ENCODE measurements at places on chromosomes 3 and 15.

DNA sequence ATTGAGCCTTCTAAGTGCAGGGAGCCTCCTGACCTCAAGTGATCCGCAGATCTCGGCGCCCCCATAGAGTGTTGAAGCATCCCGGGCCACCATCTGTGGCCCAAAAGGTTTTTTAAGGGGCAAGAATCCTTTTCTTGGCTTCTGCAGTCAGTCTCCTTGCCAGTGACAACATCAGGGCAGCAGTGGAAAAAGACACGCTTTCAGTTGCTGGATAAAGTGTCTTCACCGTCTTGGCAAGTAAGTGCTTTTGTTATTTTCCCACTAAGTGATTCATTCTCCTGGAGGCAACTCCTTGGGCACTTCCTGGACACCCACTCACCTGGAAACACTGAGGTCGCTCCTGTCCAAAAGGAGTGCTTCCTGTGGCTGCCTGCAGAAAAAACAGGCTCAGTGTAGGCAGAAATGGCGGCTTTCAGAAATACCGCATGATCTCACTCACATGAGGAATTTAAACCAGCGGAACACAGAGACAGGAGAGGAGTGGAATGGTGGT lies 71.7 kb upstream of the ABHD2 start:
- no peak for DNase-seq

DNA sequence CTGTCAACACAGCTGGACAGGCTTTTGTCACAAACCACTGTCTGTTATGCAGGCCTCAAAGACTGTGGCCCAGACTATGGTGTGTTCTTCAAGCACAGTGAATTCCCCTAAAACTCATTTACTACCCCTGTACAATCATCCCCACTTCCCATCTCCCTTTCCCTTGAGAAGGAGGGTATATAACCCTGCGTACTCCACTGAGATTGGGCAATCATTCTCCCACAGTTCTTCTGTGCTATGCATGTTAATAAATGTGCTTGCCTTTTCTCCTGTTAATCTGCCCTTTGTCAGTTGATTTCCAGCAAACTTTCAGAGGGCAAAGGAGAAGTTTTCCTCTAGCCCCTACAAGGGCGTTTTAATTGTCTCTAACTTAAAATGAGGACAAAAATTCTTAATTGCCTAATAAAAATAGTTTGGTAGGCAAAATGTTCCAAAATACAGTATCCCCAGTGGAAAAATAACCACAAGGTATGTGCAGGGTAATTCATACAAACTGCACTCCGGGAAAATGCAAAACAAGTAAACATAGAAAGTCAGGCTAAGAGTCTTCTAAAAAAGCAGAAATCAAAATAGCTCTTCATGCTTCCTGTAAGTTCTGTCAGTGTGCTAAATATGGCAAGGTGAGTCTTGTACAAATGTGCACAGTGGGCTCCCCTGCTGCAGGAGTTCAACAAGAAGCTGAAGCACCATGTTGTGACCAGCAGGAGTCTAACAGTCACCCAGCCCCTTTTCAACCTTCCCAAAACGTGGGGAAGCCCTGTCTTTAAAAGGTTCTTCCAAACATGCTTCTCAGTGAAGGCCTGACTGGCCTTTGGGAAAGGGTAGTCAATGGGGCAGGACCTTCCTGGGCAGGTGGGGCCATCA lies 10.2 kb downstream of the ATP10A start:
- DNase-seq = no peak

GRCh38 chr3:45491344-45491743 lies 103.0 kb downstream of the LARS2 start:
- DNase-seq = no peak

DNA sequence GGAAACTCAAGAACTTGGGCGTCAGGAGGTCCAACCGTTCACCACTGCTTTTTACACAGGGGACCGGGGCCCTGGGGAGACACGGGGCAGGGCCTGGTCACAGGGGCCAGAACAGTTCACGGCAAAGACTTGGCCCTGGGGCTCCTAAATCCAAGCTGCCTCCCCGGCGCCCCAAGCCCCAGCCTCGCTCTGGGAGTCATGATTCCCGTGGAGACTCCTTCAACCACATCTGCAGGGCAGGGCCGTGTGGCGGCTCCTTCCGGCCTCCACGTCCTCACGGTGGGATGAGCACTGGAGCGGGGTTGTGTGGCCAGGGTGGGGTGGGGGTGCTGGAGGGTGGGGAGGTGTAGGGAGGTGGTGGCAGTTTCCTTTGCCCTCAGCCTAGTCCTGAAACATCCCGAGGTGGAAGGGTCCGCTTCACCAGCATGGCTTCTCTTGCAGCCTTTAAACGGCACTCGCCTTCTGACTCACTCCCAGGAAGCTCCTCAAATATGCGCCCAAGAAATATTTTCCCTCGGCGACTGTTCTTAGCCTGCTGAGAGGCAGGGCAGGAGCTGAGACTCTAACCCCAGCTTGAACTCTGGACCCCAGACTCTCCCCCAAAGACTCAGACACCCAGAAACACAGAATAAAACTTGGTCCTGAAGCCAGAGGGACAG lies 1.8 kb downstream of the MUC4 start:
- no peak for DNase-seq

- DNase-seq = peak; percentile 42
Measured at GRCh38 chr3:127152684-127153505, 40.0 kb upstream of the PRR23E start.

- DNase-seq = no peak
Measured at GRCh38 chr3:25775936-25776335, 7.3 kb downstream of the NGLY1 start.

GRCh38 chr15:39699516-39700374 lies 82.9 kb downstream of the FSIP1 start:
- DNase-seq = no peak

- DNase-seq = no peak
Measured at GRCh38 chr3:100169201-100169920, 55.1 kb upstream of the FILIP1L start.

DNA sequence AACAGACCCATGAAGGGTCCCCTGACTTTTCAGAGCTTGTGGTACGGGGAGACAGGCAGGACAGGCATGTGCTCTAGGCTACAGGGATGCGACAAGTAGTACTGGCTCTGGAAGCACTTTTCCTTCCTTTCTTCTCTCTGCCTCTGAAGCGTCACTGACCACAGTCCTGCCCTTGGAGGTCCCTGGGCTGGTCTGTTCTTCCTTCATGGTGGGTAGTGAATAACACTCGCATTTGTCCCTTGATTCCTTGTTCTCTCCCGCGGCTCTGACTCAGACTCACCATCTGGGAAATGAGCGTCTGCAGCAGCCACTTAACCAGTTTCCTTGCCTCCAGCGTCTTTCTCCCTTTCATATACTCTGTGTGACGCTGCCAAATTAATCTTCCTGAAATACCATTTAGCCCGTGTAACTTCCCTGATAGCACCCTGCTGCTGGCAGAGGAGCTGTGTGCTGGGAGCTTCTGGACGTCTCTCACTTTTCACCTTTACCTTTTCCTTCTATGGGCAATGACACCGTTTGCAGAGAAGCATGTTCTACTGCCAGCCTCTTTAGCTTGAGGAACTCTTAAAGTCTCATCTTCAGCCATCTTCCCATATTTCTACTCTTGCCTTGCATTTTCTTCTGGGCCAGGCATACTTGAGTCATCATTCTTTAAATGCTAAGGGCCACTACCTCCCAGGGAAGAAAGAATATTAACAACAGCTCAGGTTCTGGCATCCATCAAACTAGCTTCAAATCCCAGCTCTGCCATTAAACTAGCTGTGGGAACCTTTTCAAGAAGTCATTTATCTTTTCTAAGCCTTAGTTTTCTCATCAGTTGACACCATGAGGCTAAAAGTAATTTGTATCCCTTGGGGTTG lies 33.6 kb downstream of the TMEM45A start:
- DNase-seq = no peak

GRCh38 chr3:132966374-132966773 lies 71.8 kb upstream of the TMEM108 start:
- no peak for DNase-seq

- DNase-seq = no peak
Measured at GRCh38 chr15:35244227-35244626, 159.1 kb upstream of the NANOGP8 start.

- DNase-seq = no peak
Measured at GRCh38 chr15:68695061-68695595, 116.3 kb downstream of the CORO2B start.

DNA sequence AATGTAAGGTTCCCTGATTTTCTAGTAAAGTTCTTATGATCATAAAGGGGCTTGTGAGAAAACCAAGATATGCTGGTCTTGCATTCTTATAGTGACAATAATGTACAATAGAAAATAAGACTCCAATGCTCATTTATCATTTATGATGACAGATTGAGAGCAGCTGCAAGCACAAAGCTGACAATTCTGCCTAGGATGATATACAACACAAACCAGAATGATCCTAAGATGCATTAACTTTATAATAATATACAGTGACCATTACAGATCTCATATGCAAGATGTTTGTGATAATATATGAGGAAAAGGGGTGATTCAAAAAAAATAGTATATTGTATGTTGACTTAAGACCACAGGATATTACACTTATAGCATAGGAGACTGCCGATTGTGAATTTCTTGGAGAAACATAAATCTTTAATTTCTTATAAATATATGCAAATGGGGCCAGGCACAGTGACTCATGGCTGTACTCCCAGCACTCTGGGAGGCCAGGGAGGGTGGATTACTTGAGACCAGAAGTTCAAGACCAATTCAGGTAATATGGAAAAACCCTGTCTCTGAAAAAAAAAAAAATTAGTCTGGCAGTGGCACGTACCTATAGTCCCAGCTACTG lies 387.0 kb downstream of the ZBBX start:
- DNase-seq = no peak

DNA sequence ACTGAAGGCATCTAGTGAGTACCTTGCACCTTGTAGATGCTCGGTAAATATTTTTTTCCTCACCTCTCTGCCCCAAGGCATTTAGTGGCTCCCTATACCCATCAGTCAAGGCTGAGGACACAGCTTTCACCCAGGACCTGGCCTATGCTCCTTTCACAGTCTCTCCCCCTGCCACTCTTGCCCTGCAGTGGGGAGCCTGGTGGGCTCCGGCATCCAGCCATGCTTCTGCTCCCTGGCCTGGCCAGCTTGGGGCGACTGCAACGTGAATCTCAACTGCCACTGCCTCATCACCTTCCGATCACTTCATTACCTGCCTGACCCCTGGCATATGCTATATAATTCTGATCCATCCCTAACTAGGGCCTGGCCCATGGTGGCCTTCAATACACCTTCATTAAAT lies 735 bp upstream of the CX3CR1 start:
- no peak for DNase-seq

GRCh38 chr15:95210436-95210981 lies 979.1 kb downstream of the MCTP2 start:
- no peak for DNase-seq

DNA sequence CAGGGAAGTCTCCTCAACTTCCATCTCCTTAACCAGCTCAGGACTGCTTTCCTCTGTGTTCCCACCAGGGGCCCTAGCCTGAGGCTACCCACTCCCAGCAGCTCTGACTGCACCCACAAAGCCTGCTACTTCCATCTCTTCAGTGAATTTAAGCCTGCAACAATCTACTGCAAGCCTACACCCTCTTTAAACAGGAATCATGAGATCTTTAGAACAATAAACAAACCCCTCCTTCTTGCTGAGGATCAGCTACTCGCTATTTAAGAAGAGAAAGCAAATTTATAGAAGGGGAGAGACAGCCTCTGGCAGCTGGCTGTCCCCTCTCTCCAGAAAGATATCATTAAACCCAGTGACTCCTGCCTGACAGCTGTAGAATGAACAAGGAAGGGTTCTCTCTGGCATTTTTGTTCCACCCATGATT lies 51.9 kb downstream of the ARHGAP31 start:
- no peak for DNase-seq

GRCh38 chr15:69782809-69783208 lies 314.9 kb downstream of the TLE3 start:
- DNase-seq = peak; percentile 29

DNA sequence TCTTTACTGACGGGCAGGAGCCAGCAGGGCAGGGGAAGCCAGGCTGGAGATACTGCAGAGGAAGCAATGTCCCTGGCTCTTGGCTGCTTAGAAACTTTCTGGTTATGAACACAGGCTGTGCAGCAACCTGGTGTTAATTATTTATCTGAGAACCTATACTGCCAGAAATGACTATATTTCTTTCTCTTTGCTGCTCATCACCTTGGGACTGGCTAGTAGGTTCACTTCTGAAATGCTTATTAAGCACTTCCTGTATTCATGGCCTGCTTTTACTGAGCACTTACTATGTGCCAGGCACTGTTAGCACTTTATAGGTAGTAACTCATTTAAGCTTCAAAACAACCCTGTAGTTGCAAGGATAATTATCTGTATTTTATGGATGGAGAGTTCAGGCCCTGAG lies 57.6 kb downstream of the RAB11A start:
- DNase-seq = no peak

GRCh38 chr15:98889930-98890695 lies 117.5 kb downstream of the PGPEP1L start:
- DNase-seq = no peak

DNA sequence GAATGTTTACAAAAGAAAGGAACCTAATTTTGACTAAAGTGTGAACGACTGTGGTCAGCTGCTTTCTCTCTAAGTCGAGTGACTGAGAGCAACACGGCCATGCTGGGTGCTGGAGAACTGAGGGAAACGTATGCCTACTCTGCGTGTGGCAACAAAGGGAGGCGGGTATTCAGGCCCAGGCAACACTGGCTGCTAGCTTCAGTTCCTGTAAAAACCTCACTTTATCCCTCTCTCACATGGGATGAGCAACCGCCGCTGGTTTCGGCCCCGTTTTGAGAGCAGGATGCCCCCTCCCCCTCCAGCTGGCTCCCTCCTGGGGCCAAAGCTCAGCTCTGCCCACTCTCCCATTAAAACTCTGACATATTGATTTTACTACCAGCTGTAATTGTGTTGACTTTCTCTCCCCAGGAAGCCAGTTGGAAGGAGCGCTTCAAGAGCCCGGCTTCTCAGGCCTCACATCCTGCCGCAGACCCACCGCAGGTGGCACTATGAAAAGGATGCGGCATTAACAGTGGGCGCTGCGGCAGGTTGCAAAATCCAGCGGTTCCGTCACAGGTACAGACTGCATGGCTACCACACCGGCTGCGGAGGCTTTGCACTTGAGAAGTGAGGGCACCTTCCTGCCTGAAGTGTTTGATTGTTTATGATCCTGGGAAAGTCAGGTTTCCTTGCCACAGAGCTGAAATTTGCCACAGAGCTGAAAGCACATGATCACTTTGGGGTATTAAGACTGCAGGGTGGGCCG lies 12.7 kb downstream of the PLXND1 start:
- DNase-seq = no peak

- no peak for DNase-seq
Measured at GRCh38 chr15:34338347-34338746, 766 bp upstream of the SLC12A6 start.

DNA sequence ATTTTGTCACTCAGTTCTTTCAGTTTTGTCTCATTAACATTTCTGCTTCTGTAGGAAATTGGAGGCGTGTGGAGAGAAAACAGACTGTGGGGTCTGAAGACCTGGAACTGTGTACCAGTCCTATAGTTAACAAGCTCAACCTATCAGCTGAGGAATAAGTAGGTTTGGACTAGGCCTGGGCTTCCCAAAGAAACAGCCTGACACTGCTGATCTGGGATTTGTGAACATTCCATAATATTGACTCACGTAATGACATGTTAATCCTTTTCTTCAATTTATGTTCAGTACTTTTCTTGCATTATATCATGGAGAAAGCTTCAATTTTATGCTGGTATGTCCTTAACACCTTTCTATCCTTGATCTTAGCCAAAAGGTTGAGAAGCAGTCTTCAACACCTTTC lies 181.6 kb upstream of the RORA start:
- DNase-seq = no peak

All from NCI-H1694 (cell line).